Fibroblast of gingiva (primary cell): ENCODE measurements at places on chromosomes 6 and 20.

GRCh38 chr20:50586531-50587232, 76.5 kb downstream of the PTPN1 start:
- DNase-seq: no peak

DNA sequence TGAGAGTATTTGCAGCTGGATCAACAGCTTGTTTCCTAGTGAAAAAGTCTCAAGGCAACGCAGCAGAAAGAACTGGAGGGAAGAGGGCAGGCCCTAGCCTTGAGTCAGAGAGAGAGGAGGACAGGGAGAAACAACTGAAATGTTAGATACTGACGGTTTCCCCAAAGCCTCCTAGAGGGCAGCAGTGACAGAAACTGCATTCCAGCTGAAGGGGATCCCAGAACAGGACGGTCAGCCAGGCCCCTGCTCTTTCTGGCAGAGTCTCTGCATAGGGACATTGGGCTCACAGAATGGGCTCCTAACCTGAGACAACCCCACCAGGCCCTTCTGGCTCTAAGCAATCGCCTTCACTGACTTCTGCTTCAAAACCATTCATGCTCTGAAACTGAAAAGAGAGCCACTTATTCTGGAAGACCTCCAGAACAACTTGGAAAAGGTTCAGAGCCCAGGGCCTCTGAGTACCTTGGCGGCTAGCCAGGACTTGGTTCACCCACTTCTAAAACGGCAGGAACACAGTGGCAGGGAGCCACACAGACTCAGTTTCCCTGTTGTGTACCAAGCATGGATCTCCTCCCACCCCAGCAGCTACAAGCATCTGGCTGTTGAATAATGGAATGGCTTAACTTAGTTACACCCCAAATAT, 72.9 kb downstream of the PSMB1 start:
- DNase-seq: no peak

GRCh38 chr6:50047026-50047425, 2.7 kb downstream of the DEFB112 start:
- no peak for DNase-seq

- no peak for DNase-seq
Observed at GRCh38 chr6:129685662-129686031, 24.3 kb downstream of the ARHGAP18 start.

DNA sequence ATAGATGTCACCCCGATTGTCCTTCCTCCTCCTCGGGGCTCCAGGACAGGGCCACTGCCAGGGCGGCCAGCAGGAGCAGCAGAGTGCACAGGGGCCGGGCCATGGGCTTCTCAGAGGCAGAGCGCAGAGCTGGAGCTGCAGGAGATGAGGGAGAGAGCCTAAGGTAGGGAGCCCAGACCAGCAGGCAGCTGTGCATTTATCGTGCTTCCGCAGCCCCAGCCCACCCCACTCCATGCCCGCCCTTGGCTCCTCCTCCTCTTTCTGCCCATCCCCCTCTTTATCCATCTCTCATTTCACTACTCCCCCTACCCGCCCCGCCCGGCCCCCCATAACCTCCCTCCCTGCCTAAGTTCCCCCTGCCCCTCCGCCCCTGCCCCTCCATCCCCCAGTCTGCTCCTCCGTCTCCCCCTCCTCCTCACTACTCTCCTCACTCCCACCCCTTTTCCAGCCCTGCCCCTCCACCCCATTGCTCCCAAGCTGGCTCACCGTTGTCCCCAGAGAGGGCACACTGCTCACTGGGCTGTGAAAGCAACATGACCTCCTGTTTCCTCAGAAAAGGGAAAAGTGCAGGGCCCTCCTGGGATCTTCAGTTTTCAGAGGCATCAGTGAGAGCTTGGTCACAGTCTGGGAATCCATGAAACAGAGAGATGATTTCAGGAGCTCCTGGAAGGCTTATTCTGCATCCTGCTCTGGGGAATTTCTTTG, 25.5 kb upstream of the CST1 start:
- no peak for DNase-seq

DNA sequence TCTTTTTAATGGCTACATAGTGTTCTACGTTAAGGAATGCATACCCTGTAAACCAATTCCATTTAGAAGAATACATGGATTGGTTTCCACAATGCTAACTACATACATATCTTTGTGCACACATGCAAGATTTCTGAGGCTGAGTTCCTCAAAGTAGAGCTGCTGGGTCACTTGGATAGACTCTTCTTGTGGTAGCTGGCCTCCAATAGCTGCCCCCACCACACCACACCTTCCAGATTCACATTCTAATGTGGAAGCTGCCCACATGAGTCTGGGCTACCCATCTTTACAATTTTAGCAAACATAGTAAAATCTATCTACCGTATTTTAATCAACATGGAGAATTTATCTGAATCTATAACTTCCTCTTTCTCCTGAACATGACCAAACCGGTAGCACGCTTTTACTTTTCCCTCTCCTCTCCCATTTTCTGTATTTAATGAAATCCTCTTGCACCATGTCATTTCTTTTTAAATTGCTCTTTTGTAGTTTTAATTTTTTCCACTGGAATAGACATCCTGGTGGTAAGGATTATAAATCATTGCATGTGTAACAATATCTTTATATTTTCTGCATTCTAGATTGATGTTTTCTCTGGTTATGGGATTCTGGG, 74.7 kb upstream of the CITED2 start:
- DNase-seq: no peak
